Gastroesophageal sphincter (tissue), 4 donors: ENCODE measurements at places on chromosomes 13 and 19. TPM values are rescaled to one million over a fixed set of nuclear protein-coding genes. Genes with fewer than 3 reads are reported as not detected.

Gene CNN1
- 3,774 TPM for total RNA-seq

- ATAC-seq, result no peak
These were observed 58.9 kb downstream of the TMED1 start for GRCh38 chr19:10776900-10777650.

GRCh38 chr13:41716236-41716635, 244.7 kb downstream of the VWA8 start:
- ATAC-seq, result no peak

DNA sequence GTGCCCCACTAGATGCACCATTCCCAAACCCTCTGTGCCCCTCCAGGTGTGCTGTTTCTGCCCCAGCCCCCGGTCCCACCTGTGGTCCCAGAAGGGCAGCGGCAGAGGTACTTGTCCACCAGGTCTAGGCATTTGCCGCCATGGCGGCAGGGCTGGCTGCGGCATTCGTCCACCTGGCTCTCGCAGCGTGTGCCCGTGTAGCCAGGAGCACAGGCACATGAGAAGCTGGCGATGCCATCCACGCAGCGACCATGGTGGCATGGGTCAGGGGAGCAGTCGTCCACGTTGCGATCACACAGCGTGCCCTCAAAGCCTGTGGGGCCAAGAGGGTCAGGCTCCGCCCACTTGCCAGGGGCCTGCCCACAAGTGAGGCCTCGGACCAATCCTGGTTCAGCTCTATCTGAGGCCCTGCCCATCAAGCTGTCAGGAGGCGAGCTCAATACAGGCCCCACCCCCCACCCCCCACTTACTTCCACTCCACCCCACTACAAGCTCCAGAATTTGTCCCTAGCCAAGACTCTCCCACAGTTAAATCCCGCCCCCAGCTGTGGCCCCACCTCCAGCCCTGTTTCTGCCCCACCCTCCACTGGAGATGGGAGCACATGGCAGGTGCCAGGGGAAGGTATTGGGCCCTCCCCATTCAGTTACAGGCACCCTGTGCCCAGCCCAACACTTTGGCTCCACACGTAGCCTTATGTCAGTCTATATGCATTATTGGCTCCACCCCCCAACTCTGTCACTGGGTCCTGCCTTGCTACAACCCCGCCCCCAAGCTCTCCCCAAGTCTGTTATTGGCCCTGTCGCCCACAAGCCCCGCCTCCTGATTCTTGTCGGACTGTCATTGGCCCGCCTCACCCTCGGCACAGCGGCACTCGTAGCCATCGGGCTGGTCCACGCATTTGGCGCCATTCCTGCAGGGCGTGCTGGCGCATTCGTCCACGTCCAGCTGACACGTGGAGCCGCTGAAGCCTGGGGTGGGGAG, 13.5 kb downstream of the NOTCH3 start:
- no peak for ATAC-seq

- no peak for ATAC-seq
These were observed 6.3 kb downstream of the MAMSTR start for GRCh38 chr19:48713041-48713863.

GRCh38 chr19:10214784-10215183, 16.3 kb downstream of the S1PR2 start:
- no peak for ATAC-seq

DNA sequence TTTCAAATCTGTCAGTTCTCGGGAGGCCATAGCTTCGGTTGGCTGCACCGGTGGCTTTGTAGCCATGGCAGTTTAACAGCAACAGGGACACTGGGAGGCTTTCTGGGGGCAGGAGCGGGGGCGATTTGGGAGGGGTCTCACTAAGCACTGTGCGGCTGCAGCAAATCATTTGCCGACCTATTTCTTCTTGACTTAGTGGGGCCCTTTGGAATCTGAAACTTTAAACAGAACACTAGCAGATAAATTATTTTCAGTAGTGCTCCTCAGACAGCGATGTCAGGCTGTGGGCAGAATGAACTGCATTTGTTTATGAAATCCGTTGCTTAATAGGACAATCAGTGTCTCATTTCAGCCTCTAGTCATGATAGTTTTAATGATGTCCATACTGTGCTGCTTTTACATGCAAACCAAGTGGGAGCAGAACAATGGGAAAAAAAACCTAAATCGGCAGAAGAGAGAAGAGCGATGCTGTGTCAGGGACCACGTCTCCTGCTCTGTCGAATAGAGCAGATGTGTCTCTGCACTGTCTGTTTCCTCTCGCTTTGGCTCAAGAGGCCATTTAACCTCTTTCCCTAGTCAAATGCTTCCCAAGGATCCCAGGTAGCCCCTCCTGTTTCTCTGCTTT, 211.9 kb downstream of the OLFM4 start:
- no peak for ATAC-seq

DNA sequence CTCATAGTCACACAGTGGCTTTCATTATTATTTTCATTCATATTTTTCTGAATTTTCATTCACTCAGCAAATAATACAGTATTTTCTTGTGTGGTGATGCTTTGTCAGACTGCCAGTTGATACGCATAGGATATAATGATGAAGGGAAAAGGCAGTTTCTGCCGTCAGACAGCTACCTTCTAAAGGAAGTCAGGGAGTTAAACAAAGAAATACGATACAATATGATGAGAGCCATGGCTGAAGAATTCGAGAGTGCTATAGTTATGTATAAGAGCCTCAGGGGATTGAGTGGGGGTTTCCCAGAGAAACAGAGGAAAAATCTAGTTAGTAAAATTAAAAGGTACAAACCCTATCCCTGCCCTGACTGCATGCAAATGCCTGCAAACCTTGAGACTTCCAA, 479.1 kb downstream of the OLFM4 start:
- no peak for ATAC-seq

DNA sequence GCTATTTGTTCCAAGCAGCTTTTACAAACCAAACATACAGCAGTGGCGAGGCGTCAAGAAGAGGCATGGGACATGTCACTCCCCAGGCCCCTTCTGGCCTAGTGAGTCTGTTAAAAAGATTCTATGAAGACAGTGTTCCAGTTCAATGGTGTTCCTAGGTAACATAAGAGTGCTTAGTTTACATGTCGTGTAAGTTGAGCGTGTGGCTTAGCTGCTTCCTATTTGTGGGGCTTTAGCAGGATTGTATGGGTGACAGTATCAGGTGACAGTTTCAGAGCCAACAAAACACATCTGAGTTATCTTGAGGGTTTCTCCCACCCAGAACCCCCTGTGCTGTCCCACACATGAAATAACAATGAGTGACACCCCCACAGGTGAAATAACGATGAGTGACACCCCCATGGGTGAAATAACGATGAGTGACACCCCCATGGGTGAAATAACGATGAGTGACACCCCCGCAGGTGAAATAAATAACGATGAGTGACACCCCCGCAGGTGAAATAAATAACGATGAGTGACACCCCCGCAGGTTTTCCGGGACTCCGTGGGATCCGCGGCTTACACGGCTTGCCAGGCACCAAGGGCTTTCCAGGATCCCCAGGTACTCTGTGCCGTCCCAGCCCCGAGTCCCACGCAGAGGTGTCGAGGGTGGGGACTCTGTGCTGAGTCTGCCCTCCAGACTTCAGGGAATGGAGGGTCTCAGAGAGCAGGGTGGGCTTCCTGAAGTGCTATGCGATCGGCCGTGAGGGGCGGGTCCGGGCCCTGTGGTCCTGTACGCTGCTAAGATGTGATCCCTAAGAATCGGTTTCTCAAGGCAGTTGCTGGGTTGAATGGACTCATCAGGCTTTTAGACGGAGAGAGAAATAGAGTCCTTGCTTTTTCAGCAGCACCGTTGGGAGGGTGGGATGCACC, 68.6 kb downstream of the RAB20 start:
- ATAC-seq, result no peak

Gene CCDC194
- total RNA-seq, result not detected

Gene FCGBP
- 0.31 TPM for total RNA-seq

Gene ZIC2
- not detected for total RNA-seq

GRCh38 chr13:21040120-21040826, 21.1 kb downstream of the LATS2 start:
- no peak for ATAC-seq

GRCh38 chr13:49183672-49184325, 36.3 kb upstream of the MLNR start:
- ATAC-seq, result no peak

Gene C19orf33
- 7.9 TPM for total RNA-seq

- peak; percentile 89 for ATAC-seq
These were observed 1.6 kb downstream of the PKN1 start for GRCh38 chr19:14434543-14435319.

DNA sequence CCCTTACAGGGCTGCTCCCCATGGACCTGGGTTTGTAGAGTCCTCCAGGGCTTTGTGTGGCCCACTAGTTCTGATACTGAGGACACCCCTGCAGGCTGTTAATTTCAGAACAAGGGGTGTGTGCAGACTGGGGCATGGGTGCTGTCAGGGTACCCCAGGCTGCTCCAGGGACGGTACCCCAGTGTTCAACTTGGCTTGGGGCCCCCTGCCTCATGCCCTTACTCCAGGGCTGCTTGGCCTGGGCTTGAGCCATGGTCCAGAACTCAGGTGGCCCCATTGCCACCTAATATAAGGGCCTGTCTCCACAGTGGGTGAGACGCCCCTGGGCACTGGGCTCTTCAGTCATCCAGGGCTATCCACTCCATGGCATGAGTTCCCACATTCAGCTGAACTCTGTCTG, 1417.6 kb downstream of the UQCRFS1 start:
- ATAC-seq, result no peak

- ATAC-seq, result no peak
These were observed 210.7 kb upstream of the SLC10A2 start for GRCh38 chr13:103276775-103277498.

GRCh38 chr13:109747524-109747923, 38.9 kb downstream of the IRS2 start:
- no peak for ATAC-seq

Gene ZGLP1
- not detected for total RNA-seq

- ATAC-seq, result peak; percentile 60
These were observed 54.0 kb downstream of the DOCK9 start for GRCh38 chr13:98923641-98924397.

Gene TEX101
- total RNA-seq, result not detected

DNA sequence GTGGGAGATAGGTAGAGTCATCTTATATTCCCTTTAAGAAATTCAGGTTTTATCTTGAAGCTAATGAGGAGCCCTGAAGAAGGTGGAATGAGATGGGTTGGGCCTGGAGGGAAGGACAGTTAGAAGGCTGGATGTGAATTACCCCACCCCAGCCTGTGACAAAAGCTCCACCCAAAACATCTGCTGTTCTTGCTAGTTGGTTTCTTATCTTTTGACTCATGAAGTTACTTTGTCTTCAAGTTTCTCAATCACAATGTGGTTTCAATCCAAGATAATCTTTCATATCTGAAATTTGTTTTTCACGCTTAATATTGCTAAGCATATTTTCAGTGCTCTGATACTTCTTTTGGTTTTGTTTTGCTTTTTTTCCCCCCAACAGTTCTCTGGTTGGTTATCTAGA, 38.3 kb upstream of the HMGB1 start:
- ATAC-seq, result no peak

- ATAC-seq, result no peak
These were observed 6.5 kb upstream of the KCTD4 start for GRCh38 chr13:45207319-45207718.

DNA sequence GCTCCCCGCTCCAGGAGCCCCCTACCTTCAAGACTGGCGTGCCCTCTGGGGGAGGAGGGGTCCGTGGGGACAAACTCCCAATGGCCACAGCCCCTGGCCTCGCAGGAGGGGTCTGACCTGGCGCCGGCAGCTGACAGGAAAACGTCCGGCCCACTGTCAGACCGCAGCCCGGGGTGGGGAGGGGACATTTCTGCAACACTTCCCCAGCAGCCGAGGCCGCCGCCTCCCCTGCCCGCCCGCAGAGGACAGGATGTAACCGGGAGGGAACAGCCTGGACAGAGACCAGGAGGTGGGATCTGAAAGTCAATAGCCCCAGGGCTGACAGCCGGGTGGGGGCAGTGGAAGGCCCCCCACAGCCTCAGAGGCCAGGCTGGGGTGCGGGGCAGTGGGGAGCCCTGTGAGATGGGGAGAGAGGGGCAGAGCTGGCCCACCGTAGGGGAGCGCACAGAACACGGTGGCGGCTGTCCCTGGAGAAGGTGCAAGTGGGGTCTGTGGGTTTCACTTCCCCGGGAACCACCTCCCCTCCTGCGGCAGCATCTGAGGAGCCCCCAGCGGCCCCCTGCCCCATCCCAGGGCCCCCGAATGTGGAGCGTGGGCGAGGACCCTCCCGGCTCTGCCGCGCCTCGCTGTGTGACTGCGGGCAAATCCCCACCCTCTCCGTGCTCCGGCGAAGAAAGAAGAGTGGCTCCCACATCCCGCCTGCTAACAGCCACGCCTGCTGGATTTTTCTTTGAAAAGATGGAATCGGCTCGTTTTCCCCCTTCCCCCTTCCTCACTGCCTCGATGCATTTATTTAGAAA, at the start of gene PEAK3:
Gene PEAK3, minus strand, starts transcription at position 114 of the 800 bp plus-strand sequence. CDS start 1,244 bp downstream, outside the sequence.
- peak; percentile 75 for ATAC-seq

- no peak for ATAC-seq
These were observed 7.5 kb downstream of the IGLON5 start for GRCh38 chr19:51318687-51319648.

GRCh38 chr19:55699221-55699620, 24.2 kb downstream of the EPN1 start:
- ATAC-seq, result no peak

Gene DHDH
- total RNA-seq, result not detected

DNA sequence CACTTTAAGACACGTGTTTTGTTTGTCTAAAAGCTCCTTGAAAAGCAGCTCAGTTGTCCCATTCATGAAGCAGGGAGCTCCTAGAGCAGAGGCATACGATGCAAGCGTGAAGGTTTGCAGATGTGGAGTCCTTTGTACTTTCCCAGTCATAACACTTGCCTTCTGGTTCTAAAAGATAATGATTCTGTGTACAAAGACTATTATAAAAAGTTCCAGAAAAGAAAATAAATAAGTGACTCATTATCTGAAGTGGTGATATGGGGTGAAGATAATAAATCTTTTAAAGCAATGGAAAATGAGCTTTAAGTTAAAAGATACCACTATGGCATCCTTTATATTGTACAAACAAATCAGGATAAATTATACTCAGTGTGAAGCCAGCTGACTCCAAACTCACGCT, 569.9 kb downstream of the MYO16 start:
- no peak for ATAC-seq

Gene CCDC61
- 7.1 TPM for total RNA-seq

Gene LENG8
- 48.6 TPM for total RNA-seq

DNA sequence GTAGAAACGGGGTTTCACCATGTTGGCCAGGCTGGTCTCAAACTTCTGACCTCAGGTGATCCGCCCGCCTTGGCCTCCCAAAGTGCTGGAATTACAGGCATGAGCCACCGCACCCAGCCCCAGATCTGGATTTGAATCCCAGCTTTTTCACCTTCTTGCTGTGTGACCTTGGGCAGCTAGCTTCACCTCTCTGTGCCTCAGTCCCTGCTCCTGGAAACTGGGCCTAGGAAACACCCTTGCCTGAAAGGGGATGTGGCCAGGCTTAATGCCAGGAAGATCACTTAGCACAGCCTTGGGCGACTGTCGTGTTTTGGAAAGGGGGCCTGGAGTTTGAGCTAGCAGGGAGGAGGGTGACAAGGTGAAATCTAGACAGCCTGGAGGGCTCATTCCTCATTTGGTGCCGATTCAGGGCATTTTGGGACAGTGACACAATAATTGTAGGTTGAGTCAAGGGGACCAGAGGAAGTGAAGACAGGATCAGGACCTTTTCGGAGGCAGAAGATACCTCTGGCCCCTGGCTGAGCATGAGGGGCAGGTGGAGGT, 1.8 kb downstream of the PGPEP1 start:
- ATAC-seq, result no peak

Gene PSG1
- not detected for total RNA-seq

- ATAC-seq, result no peak
These were observed 357.2 kb downstream of the SLITRK6 start for GRCh38 chr13:85441975-85442374.

- ATAC-seq, result no peak
These were observed 628.3 kb upstream of the SLC10A2 start for GRCh38 chr13:103694471-103694870.

GRCh38 chr13:39498471-39499114, 104.4 kb downstream of the LHFPL6 start:
- no peak for ATAC-seq

Gene CLDND2
- total RNA-seq, result not detected
